Activated T-cell treated with anti-CD3 and anti-CD28 coated beads for 48 hours (primary cell): ENCODE measurements at places on chromosomes 7 and 10.

DNA sequence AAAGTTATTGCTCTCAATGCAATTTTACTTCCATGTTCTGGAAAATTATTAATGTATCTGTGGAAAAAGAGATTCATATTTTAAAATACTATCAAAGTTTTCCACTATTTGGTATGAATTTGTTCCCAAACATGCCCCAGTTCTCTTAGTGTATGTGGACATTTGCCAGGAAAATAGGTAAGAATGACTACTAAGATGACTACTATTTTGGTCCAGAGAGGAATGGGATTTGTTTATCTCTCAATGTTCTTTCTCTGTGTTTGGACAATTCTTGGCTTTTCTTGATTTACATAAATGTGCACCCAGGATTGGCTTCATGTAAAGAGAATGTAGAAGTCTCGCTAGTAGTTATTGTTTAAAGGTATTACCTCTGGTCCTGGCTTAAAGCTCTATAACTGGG lies 60.3 kb upstream of the POT1 start:
- no peak for DNase-seq

DNA sequence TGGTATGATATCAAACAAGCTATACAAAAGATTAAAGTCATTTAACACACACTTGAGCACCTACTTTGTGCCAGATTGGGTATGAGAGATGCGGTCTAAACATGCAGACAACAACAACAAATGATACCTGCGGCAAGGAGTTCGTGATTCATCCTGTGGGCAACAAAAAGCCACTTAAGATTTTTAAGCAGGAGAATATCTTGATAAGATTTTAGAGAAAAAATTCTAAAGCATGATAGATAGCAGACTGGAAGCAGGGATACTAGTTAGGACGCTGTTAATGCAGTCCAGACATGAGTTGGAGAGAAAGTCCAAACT lies 1.6 kb upstream of the KBTBD2 start:
- no peak for DNase-seq

- DNase-seq, result no peak
These were observed 540.1 kb downstream of the PTPRN2 start for GRCh38 chr7:158047391-158048059.

DNA sequence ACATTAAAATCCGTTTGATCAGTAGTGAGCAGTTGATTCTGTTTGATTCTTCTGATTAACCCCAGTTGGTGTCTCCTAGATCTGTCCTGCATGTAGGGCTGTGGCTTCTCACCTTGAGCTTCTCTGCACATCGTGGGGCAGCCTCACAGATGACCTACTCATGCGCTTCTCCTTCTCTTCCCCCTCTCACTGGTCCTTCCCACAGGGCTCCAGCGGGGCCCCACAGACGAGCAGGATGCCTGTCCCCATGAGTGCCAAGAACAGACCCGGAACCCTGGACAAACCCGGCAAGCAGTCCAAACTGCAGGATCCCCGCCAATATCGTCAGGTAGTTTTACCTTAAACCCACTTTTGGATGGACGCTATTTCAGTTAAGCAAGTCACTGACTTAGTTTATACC lies 178.9 kb downstream of the ARHGAP21 start:
- no peak for DNase-seq

GRCh38 chr7:87216701-87217508 lies 2.6 kb downstream of the TMEM243 start:
- DNase-seq, result peak; percentile 31

- peak; percentile 26 for DNase-seq
These were observed 426 bp downstream of the SYPL1 start for GRCh38 chr7:106111655-106112117.

GRCh38 chr7:133771788-133772419 lies 355.2 kb upstream of the LRGUK start:
- DNase-seq, result no peak

DNA sequence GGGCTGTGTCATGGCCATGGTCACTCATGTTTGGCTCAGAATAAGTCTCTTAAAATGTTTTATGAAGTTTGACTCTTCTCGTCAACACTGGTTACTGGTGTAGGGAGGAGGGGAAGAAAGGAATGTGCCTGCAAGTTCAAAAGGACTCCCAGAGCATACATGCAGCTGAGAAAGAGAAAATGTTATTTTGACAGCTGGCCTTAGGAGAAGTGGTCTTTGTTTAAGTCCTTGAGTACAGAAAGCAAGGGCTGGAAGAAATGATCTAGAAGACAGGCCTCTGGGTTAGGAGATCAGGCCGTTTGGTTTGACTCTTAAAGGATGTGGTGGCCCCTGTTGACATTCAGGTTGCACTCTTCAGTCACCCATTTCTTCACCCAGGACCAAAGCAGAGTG lies 245.5 kb downstream of the REEP3 start:
- DNase-seq, result no peak

GRCh38 chr7:90621125-90621746 lies 25.1 kb downstream of the CDK14 start:
- DNase-seq, result no peak

DNA sequence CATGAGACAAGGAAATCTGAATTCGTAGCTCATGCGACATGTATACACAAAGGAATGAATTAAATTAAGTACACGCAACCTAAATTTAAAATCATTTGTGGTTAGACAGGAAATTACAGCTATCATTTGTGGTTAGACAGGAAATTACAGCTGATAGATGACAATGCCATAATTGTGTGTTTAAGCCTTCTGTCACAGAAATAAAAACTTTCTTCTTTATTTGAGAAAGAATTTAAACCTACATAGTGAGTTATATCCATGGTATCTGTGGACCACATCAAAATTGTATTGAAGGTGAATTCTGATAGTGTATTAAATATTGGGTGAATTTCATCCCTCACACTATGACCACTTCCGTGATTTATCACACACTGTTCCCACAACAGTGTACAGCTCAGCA lies 362.9 kb downstream of the MAGI2 start:
- DNase-seq, result no peak

- DNase-seq, result peak; percentile 30
These were observed 135.0 kb downstream of the CDH23 start for GRCh38 chr10:71531485-71532446.

GRCh38 chr10:49441488-49442476 lies 45.9 kb upstream of the DRGX start:
- DNase-seq, result no peak

- no peak for DNase-seq
These were observed 509.7 kb upstream of the AKR1E2 start for GRCh38 chr10:4316161-4316810.

DNA sequence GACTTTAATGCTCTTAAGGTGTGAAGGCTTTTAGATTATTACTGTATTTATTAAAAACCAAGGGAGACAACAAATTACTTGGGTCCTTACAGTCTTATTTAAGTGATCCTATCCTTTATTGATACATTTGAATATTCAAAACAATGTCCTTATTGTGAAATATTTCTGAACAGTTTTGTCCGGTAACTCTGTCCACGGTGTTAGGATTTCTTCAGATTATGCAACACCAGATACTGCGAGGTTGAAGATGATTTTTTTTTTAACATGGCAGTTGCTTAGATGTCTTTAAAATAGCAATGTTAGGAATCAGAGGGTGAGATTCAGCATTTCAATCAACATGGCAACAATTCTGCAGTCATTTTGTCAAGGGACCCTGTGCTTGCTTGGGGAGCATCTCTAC lies 176.5 kb downstream of the CSTF2T start:
- no peak for DNase-seq

DNA sequence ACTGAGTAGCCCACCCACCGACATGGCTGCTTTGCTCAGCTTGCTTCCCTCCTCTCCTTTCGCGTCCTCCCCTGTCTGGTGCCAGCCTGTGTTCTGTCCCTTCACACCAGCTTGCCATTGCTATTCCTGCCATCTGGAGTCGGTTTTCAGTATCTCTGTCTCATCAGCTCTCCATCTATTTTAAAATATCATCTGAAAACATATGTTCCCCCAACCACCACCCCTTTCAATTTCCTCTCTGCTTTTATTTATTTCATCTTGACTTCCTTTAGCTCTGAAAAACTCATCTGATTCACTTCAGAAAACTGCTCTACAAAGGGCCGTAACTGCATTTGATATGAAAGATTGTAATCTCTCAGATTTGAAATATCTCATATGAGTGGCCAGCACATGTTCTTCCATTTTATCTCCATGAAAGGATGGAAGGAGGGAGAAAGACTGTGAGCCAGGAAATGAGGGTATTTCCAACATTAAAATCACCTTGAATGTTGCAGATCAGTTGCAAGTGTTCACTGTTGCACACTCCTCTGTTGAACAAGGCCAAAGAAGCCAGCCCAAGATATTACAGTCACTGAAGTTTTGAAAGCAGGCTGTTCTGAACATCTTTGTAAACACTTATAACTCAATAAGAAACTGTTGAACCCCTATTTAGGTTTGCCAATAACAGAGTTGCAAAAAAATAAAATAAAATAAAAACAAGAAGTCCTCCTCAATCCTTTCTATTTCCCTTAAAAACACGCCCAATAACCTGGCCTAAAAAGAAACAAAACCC lies 202.4 kb upstream of the NEBL start:
- DNase-seq, result no peak

DNA sequence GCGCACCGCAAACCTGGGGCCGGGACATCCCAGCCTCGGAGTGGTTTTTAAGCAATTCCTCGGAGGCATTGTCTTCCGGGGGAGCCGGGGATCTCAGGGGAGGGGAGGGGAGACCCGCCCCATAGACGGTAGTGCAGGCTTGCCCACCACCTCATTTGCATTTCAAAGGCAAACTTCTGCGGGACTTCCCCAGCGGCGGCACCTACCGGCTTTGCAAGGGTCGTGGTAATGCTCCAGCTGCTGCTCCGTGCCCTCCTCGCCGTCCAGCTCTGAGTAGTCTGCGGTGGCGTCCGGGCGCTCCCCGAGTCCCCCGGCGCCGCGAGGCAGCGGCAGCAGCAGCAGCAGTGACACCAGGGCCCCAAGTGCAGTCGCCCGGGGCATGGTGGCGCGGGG lies 425 bp downstream of the TLL2 start:
- DNase-seq, result no peak

- no peak for DNase-seq
These were observed 128.4 kb downstream of the ELMO1 start for GRCh38 chr7:37320140-37320847.

DNA sequence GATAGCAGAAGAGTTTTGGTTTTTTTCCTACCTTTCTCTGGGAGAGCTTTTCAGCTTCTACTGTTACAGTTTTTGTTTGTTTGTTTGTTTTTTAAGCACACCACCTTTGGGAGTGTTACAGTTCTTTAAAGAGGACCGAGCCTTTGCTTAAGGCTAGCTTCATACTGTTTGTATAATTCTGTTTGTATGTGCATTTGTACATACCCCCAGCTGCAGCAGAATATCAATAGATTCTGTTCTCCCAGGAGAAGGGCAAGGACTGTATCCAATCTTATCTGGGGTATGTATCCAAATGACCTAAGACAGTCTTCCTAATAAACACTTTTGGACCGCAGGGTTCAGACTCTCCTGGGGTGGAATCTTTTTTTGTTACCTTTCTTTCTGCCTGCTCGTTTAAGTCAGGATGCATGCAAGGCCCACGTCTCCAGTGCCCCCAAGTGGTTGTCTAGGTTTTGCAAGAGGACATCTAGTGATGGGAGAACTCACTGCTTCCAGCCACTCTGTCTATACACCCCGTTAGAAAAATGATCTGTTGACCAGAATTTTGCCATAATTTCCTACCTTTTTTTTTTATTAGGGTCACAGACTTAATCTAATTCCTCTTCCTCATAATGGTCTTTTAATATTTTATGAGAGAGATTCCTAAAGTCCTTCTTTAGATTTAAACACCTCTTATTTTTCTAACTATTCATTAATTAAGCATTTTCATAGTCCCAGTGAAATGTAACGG lies 23.9 kb downstream of the NRF1 start:
- DNase-seq, result peak; percentile 39

DNA sequence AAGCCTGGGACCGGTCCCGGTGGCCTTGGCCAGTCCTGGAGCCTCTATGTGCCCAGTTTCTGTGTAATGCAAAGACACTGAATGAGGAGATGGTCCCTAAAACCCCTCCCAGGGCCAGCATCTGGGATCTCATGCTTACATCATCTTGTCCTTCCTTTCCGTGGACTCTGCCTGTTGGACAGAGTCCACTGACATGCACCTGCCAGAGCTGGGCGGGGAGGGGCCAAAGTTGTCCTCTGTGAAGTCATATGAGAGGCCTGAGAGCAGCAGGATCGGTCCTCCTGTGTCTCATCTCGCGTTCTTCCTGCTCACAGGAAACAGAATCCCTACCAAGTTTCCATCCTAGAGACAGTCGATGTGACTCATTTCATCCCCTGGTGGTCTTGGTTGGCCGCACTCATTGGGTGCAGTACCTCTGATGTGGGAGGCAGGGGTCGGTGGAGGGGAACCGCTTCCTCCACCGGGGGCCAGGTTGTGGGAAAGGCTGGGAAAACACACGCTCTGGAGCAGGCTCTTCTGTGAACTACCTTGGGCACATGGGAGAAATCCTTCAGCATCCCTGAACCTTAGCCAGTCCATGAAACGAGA lies 389.6 kb upstream of the PODXL start:
- no peak for DNase-seq

DNA sequence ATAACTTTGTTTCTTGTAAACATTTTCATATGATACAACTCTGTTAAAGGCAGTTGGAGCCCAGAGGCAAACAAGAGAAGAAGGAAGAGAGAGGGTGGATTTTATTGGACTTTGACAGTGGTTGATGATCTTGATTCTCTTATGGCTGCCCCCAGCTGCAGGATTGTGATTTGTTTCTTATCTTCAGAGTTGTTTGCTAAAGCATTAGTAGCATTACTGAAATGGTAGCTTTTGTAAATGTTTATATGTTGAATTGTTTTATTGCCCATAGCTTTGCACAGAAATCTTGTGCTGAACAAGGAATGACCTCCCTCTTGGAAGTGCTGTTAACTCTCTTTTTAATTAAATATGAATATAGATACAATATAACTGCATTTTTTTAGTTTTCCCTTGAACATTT lies 309.4 kb downstream of the AUTS2 start:
- DNase-seq, result no peak

DNA sequence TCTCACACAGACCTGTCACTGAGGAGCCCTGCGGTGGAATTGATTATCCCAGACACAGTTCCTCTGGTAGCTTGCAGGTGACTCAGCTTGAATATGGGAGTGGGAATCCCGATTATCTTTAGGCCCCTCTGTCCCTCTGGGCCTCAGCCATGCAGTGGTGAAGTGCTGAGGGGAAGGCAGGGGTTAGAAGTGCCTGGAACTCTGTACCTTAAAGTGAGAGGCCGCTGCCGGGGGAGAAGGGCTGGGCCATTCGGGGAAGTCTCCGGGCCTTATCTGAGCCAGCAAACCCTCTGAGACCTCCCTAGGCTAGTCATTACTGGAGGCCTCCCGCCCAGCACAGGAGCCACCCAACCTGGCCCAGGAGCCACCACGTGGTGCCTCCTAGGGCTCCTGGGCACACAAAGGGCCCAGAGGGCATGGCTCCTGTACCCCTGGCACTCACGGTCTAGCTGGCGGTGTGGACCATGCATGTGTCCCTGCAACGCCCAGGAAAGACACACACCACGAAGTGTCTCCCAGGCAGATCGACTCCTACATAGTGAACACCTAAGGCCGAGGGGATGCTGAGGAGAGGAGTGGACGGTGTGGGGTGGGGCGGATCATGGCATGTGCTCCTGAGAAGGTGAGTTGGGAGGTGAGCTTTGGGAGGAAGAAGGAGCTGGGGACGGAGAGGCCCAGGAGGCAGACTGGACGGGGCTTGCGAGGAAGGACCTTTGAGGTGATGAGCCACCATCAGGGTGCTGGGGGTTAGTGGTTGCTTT lies 56.2 kb downstream of the HK1 start:
- no peak for DNase-seq

GRCh38 chr10:44908066-44908749 lies 2.9 kb upstream of the TMEM72 start:
- DNase-seq, result no peak
